ENCODE measurements at places on chromosomes 7 and 10.

- no peak for DNase-seq
Measured at GRCh38 chr7:134527979-134528371, 608 bp downstream of the AKR1B10 start.

- DNase-seq = no peak
Measured at GRCh38 chr7:115831371-115831770, 199.2 kb downstream of the TFEC start.

- peak; percentile 72 for DNase-seq
Measured at GRCh38 chr10:114470956-114471905, 66.9 kb upstream of the AFAP1L2 start.

DNA sequence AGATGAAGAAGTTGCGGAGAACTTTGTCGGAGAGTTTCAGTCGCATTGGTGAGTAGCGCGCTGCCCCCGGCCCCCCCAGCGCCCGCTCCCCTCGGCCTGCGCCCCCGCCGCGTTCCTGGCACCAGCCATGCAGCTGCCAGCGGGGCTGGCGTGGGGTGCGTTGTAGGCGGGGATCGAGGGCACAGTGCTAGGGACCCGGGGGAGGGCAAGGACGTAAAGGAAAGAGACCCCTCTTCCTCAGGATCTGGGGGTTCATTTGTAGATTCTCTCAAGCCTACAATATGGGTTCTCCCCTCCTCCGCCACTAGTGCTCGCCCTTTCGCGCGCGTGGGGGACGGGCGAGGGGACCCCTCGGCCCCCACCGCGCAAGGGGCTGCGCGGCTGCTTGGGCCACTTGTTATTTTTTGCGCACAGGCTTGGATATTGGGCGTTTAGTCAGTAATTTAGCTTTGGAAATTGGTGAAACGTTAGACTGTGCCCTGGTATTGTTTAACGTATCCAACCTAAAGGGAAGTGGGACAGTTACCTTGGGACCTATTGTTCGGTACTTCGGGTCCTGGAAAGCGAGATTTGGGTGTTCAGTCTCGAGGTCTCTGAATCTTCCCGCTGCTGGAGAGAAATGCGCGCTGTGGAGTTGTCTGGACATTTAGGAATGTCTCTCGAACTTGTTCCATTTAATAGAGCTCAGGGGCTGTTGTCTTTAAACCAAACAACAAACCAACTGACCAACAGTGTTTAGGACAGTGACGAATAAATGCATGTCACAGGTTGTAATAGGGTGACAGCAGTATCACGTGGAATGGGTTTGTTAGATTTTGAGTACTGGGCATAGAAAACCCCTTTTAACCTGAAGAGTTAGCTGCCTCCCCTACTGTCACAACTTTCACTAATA lies 796 bp downstream of the CDK14 start:
- no peak for DNase-seq

DNA sequence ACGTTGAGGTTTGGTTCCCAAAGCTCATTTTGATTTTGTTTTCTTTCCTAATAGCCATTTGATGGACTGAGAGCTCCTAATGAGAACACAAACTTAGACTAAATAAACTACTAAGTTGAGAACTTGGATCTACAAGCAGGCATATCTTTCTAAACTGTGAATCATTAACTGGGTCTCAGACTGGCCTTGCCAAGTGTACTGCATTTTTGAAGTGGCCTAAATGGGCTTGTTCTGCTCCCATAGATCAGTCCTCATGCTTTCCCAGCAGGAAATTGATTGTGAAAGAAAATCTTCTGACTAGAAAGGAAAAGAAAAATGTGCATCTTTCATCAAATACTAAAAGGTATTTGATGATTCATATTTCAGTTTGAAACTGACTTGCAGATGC lies 46.7 kb upstream of the RBM33 start:
- no peak for DNase-seq

- DNase-seq = no peak
Measured at GRCh38 chr7:28954471-28954870, 3.7 kb downstream of the TRIL start.

DNA sequence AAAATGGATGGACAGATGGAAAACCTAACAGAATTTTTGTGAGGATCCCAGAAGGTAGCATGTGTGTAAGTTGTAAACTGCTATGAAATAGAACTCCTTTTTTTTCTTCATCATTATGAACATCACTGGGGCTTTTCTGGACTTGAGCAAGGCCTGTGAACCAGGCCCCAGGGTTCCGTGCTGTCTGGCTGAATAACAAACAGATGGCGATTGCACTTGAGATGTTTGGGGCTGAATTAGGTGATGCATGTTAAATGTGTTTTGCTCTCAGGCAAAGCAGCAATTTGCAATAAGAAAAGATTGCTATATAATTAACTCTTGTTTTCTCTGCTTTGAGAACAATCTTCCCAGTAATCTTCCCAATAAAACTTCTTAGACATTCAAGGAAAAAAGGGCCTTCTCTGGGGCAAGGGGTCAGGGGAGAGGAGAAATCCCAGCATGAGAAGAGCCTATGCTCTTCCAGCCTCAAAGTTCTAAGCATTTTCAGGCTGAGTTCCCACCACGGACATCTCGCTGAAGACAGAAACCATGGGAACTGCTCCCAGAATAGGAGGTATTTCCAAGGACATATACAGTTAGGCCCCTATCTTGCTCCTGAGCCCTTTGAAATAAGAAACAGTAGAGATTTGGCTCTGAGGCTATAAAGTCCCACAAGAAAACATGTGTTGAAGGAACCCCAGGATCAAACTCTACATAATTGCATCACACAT lies 98.7 kb downstream of the ITIH5 start:
- DNase-seq = no peak

GRCh38 chr7:117562759-117563158 lies 82.9 kb downstream of the CFTR start:
- DNase-seq = no peak

- no peak for DNase-seq
Measured at GRCh38 chr7:77501192-77501515, 35.9 kb upstream of the PTPN12 start.

DNA sequence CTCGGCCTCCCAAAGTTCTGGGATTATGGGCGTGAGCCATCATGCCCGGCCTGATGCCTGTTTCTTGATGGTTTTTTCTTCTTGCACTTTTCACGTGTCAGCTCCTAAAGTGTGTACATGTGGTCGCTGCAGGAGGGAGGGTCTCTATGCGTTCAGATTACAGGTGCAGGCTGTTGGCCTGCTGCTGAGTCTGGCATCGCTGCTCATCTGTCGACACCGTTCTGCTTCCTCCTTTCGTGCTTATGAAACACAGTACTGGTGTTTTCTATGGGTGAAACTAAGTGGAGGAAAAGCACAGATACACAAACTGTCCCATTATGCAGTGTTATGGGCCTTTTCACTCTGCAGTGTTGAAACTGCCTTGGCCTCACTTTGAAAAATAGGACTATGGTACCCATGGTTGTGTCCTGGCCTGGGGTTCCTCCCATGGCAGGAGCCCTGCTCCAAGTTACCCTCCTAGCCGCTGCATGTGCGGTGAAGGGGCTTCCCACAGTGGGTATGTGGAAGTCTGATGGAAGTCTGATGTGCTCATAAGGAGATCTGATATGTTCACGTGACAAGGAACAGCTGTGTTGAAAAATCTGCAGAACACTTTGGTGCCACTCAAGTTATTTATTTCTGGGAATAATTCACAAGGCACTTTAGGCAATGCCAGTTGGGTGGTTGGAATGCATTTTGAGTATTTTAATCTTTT lies 23.5 kb downstream of the OGDH start:
- no peak for DNase-seq

GRCh38 chr10:71582019-71582418 lies 137.6 kb downstream of the C10orf105 start:
- no peak for DNase-seq

GRCh38 chr10:5416981-5417380 lies 4.6 kb downstream of the NET1 start:
- no peak for DNase-seq

DNA sequence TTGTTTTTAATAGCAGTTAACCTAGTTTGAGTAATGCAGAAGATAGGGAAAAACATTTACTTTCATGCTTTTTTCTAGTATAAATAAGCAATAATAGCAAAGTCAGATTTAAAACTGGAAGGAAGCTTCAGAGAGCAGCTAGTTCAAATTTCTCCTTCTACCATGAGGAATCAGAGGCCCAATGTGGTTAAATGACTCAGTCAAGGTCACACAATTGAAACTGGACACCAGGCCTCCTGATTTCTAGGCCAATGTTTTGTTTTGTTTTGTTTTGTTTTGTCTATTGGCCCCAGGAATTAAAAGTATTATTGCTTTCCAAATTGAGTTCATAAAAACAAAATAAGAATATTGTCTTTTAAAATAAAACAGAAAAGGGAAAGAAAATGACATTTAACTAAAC lies 122.3 kb downstream of the TRIL start:
- DNase-seq = no peak

GRCh38 chr10:118220346-118220850 lies 121.7 kb downstream of the FAM204A start:
- no peak for DNase-seq
